Left ventricle myocardium inferior (tissue), 1 donor: ENCODE measurements at places on chromosomes 2 and 18.

GRCh38 chr18:38032516-38032915 lies 466.9 kb upstream of the CELF4 start:
- no peak for DNase-seq

GRCh38 chr2:125656190-125656589 lies 999.8 kb upstream of the GYPC start:
- no peak for DNase-seq

DNA sequence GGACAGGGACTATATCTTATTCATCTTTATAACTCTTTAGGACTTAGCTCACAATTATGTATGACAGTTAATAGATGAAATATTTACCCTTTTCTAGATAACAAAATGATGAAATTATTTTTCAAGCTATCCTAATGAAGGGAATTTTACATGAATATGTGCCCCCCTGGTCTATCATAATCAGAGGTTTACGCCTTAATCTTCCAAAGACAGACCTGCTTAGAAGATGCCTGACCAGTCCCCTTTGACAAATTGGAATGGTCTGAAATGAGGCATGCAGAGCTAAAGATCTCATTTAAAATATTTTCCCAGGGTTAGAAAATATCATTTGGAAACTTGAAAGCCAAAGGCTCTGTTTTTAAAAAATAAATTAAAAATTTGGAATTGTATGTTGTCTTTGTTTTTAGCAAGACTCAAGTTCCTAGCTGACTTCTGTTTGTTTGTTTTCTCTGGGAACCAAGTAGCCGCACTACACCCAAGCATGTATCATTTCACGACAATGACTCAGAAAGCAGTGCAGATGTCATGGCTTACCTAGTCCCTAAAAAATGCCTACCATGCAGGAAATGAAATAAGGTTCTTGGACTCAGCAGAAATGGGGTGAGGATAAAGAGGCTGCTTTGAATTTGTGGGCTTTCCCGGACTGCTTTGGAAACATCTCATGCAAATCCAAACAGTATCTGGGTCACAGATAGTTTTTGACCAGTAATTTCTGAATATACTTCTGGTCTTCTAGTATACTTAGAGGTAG lies 162.1 kb downstream of the ZEB2 start:
- DNase-seq = no peak

DNA sequence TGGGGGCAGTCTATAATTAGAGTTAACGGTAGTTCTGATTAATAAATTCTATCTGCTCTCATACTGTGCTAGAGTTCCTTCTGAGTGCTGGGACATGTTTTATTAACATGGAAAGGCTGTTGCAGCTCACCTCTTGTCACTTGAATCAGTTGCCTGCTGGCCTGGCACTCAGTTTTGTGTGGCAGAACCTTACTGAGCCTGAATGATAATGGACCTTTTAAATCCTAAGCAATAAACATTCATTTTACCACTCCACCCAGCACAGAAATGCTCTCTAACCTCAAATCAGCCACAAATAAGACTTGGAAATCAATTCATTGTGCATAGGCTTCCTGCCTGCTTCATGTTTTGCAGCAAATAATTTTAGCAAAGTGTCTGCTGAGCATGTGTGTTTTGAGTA lies 115.0 kb upstream of the RBMS1 start:
- DNase-seq = no peak

DNA sequence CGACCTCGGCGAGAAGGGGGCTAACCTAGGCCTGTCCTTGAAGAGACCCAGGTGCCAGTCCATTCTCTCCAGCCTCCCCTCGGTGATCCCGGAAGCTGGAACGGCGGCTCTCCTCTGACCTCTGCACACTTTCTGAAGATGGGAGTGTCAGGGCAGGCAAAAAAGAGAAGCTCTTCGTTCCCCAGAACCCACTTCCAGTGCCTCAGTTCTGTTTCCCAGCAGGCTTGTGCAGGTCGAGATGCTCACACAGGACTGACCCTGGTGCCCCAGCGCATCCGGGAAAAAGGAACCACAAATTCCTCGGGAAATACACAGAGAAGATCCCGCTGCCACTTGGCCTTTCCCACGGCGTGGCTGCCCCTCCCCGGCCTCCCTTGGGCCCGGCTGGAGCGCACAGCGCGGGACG lies 681 bp upstream of the PTPN18 start:
- DNase-seq = no peak

- no peak for DNase-seq
Measured at GRCh38 chr18:59604877-59605276, 92.3 kb downstream of the CCBE1 start.

GRCh38 chr2:65639156-65639864 lies 206.9 kb upstream of the SPRED2 start:
- DNase-seq = no peak

DNA sequence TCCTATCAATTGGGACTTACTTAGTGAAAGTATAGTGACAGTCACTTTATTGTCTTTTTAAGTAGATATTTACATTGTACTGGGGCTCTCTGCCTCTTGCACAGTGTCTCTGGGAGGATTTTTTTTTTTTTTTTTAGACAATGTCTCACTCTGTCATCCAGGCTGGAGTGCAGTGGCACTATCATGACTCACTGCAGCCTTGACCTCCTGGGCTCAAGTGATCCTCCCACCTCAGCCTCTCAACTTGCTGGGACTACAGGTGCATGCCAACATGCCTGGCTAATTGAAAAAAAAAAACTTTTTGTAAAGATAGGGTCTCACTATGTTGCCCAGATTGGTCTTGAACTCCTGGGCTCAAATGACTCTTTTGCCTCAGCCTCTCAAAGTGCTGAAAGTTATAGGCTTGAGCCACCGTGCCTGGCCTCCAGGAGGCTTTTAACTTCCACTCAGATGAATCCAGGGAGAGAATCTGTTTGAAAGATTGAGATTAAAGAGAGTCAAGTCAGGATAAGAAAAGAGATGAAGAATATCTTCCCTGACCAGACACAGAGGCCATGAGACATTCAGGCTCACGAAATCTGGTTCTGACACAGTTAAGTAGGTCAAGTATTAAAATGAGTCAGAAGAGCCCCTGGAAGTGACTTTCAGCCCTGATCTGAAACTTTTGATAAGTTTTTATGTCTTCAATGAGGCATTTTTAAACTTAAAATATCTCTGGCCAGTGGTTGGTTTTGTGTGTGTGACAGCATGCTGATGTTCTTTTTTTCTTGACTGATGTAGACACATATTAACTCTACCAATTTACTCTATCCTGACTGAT lies 18.3 kb downstream of the ARHGEF33 start:
- no peak for DNase-seq

- DNase-seq = no peak
Measured at GRCh38 chr2:85369500-85369899, 14.9 kb downstream of the ELMOD3 start.

DNA sequence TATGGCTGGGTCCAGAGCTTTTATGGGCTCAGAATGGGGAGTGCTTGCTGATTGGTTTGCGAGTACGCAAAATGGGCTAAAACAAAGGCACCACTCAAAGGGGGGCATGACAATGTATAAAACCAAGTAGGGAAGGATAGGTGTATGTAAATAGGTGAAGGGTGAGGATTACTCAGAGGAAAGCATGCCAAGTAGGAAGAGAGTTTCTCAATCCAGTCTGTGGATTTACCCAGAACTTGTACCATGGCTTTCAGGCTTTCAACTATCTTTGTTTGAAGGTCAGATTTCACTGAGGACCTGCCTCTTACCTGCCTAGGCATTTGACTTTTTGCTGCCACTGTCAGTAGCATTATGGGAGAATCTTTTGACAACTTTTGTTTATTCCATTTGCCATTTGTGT lies 92.3 kb downstream of the RAB3GAP1 start:
- no peak for DNase-seq

DNA sequence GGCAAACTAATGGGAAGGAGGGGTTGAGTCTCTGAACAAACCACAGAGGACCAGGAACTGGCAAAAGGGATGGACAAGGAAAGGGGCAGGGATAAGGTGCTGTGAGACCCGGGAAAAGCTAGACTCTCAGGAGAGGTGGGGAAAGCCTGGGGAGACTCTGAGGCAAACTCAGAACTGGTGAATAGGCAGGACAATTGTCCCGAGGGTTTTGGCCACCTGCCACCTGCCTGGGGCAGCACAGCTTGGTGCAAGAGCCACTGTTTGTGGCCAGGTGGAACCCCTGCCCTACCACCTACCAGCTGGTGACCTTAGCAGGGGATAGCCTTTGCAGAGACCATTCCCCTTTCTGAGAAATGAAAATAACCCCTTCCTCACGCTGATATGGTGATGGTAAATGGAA lies 129.4 kb upstream of the ASB18 start:
- DNase-seq = no peak

DNA sequence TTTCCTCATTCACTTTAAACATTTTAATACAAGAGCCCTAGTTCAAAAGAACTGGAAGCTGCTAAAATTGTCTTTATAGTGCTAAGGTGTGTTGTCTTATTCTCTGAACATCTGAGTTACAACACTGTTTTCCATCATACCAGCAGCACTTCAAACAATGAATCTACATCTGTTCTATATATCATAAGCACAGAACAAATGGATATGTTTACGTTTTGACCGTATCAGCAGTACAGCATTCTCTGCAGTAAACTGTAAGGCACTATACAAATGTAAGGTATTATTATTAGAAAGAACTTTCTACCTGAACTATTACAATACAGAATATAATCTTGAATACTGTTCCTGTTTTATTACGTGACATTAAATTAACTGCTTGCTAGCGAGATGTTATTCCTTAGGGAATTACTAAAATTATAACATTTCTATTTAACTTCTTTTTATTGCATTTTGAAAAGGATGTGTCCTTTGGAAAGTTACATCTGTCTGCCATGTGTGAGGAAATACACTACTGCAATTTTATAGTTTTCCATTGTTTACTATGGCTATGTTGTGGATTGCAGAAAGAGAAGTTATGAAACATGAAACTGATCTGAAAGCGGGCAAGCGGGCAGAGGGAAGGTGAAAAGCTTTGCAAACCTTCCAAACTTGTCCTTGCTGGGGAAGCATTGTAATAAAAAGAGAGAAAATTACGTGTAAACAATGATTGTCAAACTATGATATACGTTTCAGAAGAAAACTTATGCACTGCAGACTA lies 13.7 kb downstream of the NCKAP1 start:
- no peak for DNase-seq
